ENCODE measurements at places on chromosomes 11 and 22. TPM values are rescaled to one million over a fixed set of nuclear protein-coding genes. Genes with fewer than 3 reads are reported as not detected.

Gene RPS19BP1
- 72.5 TPM for total RNA-seq

Gene SLC25A18
- 1.2 TPM for total RNA-seq

Gene OR52W1
- not detected for total RNA-seq

- H3K27ac ChIP-seq, result peak overlapping the region; percentile 85
- peak; percentile 93 for DNase-seq
- peaks cover 8% of the 10 kb centered on the region for H3K27me3 ChIP-seq
- H3K4me1 ChIP-seq, result peaks cover 10% of the 10 kb centered on the region
- H3K4me3 ChIP-seq, result peak overlapping the region; percentile 66
These were observed 606 bp downstream of the RASSF7 start for GRCh38 chr11:561148-562003.

- H3K4me3 ChIP-seq, result no peak overlapping the region
- H3K27me3 ChIP-seq, result peaks cover 6% of the 10 kb centered on the region
- H3K36me3 ChIP-seq, result no peaks in the 10 kb centered on the region
- no peak for DNase-seq
These were observed 171.5 kb downstream of the MN1 start for GRCh38 chr22:27629908-27630673.

GRCh38 chr11:62556108-62556874 lies 9.7 kb upstream of the AHNAK start:
- H3K36me3 ChIP-seq, result peaks cover 26% of the 10 kb centered on the region
- peak overlapping the region; percentile 98 for H3K27ac ChIP-seq
- H3K4me1 ChIP-seq, result peaks cover 91% of the 10 kb centered on the region
- no peaks in the 10 kb centered on the region for H3K27me3 ChIP-seq

GRCh38 chr11:99630629-99631028 lies 609.9 kb downstream of the CNTN5 start:
- no peaks in the 10 kb centered on the region for H3K27me3 ChIP-seq
- no peak for DNase-seq
- no peak overlapping the region for H3K27ac ChIP-seq
- H3K4me3 ChIP-seq, result no peak overlapping the region

DNA sequence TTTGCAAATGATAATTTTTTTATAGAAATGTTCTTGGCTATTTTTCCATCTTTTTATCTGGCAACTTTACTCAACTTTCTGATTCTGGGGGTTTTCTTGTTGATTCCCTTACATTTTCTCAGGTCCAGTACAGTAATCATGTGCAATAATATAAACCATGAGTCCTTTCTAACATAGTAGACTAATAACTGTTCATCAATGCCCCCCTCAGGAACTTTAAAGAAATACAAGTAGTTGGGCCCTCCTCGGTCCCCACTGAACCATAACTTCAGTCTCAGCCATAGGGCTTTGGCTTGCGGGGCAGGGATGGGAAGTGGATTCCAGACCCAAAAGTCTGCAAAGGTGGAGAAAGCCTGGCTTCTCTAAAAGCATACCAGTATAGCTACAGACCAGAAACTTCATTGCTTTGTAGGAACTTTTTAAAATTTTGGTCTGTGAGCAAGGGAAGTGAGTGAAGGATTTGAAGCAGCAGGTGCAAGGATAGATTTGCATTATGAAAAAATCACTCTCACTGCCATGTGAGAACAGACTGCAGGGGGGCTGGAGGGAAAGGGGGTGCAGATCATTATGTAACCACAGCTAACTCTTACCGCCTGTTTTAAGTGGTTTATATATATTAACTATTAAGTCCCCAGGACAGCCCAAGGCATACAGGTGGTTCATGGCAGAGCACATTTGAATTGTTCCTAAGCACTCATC lies 10.4 kb upstream of the TUB start:
- no peak overlapping the region for H3K4me3 ChIP-seq
- H3K36me3 ChIP-seq, result no peaks in the 10 kb centered on the region
- no peak overlapping the region for H3K27ac ChIP-seq

GRCh38 chr22:26484360-26484706 lies 656 bp downstream of the SRRD start:
- peak overlapping the region; percentile 98 for H3K27ac ChIP-seq
- no peaks in the 10 kb centered on the region for H3K27me3 ChIP-seq
- peaks cover 53% of the 10 kb centered on the region for H3K4me1 ChIP-seq
